Activated CD4-positive, alpha-beta T cell treated with anti-CD3 and anti-CD28 coated beads, Interleukin-2, amount 50 U/mL, for 1 hour (primary cell): ENCODE measurements at places on chromosomes 7 and 10.

GRCh38 chr10:43237128-43237527 is 29.7 kb downstream of the RASGEF1A start:
- DNase-seq = no peak

- no peak for DNase-seq
These were observed 8.2 kb upstream of the LRRC18 start for GRCh38 chr10:48947690-48948469.

- no peak for DNase-seq
These were observed 43.8 kb upstream of the ZNF438 start for GRCh38 chr10:31075434-31075833.

GRCh38 chr7:121953164-121953563 is 80.2 kb downstream of the PTPRZ1 start:
- no peak for DNase-seq

- no peak for DNase-seq
These were observed 23.0 kb downstream of the PFKP start for GRCh38 chr10:3090388-3090787.

GRCh38 chr7:105014693-105015389 is 836 bp downstream of the KMT2E start:
- DNase-seq = peak; percentile 46

DNA sequence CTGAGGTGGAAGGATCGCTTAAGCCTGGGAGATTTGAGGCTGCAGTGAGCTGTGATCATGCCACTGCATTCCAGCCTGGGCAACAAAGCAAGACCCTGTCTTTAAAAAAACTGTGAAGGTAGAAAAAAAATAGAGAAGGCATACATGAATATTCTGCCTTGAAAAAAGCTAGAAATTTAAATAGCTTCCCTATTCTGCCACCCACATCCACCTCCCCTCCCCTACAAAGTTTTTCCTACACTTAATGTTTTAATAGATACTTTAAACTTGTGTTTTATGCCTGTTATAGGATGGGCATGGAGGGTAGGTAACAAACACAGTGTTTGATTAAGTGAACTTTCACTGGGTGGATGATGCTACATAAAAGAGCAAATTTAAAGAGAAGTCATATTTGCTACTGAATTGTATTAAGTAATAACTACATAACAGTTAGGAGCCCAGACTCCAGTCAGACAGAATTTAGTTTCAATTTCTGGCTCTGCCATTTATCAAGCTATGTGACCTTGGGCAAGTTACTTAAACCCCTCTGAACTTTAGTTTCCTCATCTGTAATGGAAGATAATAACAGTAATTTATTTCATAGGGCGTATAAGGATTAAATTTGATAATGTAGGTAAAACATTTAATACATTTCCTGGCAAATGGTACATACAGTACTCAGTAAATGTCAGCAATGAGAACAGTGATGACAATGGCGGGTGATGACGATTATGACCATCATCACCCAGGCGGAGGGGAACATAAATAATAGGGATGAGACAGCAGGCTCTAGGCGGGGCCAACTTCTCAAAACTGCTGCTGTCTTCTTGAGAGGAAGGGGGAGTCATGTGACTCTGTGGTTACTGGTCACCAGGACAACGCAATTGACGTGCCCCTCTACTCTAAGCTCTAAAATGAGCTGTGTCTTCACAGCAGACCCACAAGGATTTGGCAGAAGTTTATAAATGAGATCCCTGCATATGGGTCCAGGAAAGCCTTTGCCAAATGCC is 15.8 kb downstream of the DNMBP start:
- DNase-seq = peak; percentile 20

DNA sequence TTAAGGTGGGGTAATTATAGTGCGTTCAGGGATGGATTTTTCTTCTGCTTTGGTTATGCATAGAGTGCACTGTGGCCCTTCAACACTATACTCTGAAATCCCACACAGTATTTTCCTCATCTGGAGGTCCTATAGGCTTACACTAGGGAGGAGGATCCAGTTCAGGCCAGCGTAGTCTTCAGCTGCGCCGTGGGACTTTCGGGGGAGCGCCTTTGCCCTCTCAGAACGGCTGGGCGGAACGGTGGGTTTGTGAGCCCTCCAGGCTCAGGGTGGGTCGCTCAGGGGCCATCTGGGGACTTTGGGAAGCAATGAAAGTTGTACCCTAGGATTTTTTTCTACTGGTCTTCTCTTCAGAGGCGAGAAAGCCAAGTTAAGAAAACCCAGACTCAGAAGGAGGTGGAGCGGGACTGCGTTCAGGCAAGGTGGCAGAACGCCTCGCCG is 652 bp upstream of the VPS26A start:
- no peak for DNase-seq

- no peak for DNase-seq
These were observed 3.3 kb downstream of the EGR2 start for GRCh38 chr10:62812672-62813439.

DNA sequence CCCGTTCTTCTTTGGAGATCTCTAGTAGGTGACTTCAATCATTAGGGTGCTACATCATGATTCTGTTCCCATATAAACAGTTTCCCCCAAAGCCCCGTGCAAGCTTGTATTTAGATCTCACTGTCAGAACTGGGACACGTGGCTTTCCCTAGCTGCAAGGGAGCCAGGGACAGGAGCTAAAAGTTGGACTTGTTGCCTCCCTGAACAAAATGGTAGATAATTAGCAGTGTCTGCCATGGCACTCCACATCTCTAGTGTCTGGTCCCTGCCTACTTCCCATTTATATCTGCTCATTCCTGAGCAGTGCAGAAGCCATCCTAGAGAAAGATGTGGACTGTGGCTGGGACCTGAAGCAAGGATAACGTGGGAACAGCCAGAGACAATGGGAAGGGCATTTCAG is 76.6 kb upstream of the FGFR2 start:
- DNase-seq = no peak

DNA sequence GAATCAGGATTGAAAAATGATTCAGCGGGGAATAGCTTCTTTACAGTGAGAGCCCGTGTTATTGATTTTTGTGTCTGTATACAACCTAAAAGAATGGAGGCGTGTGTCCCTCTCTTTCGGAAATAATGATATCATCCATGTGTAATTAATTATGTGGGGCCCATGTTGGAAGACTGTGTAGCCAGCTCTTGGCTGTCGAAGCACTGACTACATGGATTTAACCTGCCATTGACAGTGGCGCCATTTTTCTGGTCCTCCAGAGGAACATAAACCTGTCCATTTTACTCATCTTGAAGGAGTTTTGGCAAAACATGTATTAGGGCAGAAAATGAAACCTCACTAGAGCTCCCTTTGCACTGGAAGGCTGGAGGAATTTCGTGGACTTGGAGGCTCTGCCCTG is 119.6 kb downstream of the ITIH5 start:
- DNase-seq = no peak
